Tibial nerve (tissue), 4 donors: ENCODE measurements at places on chromosomes 2 and 18.

- no peak for DNase-seq
Observed at GRCh38 chr2:77017355-77017745, 504.8 kb downstream of the LRRTM4 start.

GRCh38 chr18:62751341-62751821 lies 36.0 kb downstream of the PHLPP1 start:
- DNase-seq: no peak

DNA sequence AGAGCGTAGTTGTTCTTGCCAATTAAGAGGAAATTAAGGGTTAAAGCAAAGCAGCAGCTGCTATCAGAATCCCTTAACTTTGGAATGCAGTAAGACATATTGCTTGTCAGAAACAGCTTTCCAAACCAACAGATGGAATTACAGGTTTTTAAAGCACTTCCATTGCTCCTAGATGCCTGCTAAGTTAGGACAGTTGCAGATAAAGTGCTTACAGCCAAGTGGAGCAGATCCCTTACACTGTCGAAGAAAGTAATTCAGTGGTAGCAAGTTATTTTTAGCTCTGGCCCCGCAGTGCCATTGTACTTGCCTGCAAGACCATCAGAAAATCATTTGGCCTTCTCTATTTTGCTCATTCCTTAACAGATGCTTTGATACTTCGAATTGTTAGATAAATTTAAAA lies 5.4 kb downstream of the PDK1 start:
- DNase-seq: no peak

- DNase-seq: no peak
Observed at GRCh38 chr18:23765931-23766330, 76.7 kb downstream of the LAMA3 start.

GRCh38 chr18:48619016-48619415 lies 80.2 kb downstream of the CTIF start:
- no peak for DNase-seq
